Hematopoietic multipotent progenitor cell treated with erythropoietin and hydrocortisone succinate and interleukin-3 and kit ligand, for 6 days (in vitro differentiated cells): ENCODE measurements at places on chromosomes 1 and 21.
A peak's percentile ranks its signal among the peaks of the same experiment; 100 is the strongest.

- DNase-seq = peak; percentile 99
Measured at GRCh38 chr1:207873055-207873890, 37.7 kb downstream of the CD34 start.

DNA sequence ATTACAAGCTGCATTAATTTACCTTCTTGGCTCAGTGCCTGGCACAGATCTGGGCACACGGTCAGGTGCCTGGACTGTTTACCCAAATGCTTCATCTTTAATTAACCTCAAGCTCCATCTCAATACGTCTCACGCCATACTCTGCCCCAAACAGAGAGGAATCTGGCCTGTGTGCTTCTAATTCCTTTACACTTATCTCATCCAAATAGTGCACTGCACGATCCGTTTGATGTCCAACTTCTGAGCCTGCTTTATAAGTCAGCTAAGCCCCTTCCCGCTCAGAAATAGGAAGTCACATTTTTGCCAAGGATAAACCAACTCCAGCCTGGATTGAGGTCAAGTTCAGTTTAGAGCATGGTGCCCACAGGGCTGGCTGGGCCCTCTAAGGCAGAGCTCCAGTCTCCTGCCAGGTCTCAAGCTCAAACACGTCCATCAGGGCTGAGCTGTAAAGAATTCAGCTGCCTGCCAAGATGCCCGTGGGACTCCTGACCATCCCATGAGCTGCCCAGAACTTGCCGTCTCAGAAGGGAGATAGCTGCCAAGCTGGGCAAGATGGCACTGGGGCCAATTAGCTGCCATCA lies 233.5 kb downstream of the TRABD2B start:
- no peak for DNase-seq

GRCh38 chr1:246492611-246493245 lies 14.4 kb downstream of the SMYD3 start:
- DNase-seq = peak; percentile 87

GRCh38 chr1:94326329-94326728 lies 88.9 kb upstream of the ARHGAP29 start:
- no peak for DNase-seq

GRCh38 chr1:26856181-26856580 lies 6.8 kb upstream of the SFN start:
- no peak for DNase-seq

DNA sequence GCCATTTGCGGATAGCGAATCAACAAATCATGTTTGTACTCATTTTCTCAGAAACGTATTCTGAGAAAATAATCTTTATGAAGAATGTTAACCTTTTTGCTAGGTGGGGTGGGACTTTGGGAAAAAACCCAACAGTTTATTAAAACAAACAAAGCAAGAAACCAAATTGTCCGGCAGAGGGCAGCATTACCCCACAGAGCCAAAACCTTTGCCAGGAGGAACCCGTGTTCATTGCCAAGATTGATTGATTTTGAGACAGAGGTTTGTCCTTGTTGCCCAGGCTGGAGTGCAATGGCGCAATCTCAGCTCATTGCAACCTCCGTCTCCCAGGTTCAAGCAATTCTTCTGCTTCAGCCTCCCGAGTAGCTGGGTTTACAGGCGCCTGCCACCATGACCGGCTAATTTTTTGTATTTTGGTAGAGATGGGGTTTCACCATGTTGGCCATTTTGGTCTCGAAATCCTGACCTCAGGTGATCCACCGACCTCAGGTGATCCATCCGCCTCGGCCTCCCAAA lies 70.8 kb upstream of the RHOU start:
- peak; percentile 87 for DNase-seq

DNA sequence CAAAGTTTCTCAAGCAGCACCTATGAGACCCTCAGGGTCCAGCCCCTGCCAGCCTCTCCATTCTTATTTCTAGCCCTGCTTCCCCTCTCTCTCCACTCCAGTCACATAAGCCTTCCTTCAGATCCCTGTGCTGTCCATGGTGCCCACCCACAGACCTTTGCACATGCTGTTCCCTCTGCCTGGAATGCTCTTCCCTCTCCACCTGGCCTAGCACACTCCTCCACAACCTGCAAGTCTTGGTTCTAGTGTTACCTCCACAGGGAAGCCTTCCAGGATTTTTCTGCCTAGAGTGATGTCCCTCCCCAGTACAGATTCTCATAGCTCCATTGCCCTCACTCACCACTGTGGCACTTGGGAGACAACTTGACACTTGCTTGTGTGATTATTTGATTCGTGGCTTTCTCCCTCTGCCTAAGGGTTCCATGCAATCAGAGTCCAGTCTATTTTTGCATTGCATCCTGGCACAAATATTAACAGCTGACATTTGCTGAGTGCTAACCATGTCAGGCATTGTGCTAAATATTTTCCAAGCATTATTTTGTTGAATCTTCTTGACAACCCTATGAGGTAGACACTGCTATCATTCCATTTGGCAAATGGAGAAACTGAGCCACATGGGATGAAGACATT lies 127.3 kb downstream of the SYF2 start:
- no peak for DNase-seq

DNA sequence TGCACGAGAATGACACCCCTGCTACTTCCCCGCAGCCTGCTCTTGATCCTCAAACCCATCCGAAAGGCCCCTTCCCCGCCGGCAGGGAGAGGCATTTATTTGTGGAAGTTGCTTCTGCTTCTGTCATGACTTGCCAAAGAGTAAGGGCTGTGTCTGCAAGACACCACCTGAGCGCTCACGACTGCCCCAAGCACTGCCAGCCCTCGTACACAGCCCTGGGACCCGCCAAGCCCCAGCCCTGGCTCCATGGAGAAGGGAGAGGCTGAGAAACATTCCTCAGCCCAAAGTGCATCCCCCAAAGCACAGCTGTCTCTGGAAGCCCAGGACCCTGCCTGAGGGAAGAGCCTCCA lies 6.3 kb upstream of the TPRG1L start:
- DNase-seq = no peak

GRCh38 chr1:47439017-47439818 lies 1.4 kb downstream of the FOXD2 start:
- DNase-seq = no peak

DNA sequence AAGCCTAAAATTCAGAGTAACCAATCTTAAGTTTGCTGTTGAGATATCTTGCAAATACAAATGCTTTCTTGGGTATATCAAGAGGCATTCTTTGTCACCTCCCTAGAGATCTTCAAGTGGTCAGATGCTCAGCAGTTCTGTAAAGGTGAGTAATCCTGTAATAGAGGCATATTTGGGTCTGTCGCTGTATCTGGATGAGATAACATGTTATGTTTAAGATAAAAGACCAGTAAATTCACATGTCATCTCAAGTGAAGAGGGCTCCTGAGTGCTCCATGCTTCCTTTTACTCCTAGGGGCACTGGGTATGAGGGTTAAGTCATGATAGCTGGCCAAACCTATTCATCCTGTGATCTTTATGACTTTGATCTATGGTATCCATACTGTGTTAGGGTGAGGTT lies 7.5 kb downstream of the CR2 start:
- DNase-seq = no peak

GRCh38 chr1:211375146-211375818 lies 48.6 kb downstream of the TRAF5 start:
- DNase-seq = no peak

DNA sequence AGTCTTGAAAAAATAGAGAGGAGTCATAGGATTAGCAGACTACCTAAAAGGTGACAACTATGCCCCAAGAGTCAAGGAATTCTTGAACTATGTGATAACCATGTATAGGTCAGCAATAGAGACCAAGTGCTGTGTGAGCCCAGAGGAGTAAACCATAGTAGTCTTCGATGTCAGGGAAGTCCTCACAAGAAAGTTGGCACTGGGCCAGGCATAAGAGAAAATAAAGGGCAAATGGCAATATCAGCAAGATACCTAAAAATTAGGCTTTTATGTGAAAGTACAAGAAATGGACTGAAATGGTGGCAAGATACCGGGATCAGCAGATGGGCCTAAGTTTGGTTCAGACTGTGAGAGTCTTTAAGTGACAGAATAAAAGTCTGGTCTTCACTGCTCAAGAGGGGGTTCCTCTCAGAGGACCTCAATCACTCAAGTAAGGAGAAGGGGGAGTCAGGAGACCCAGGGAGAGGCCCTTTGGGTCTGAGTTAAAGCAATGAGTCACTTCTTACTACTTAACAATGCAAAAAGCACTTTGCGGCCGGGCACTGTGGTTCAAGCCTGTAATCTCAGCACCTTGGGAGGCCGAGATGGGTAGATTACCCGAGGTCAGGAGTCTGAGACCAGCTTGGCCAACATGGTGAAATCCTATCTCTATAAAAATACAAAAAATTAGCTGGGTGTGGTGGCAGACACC lies 95.0 kb downstream of the TEX35 start:
- DNase-seq = peak; percentile 35

DNA sequence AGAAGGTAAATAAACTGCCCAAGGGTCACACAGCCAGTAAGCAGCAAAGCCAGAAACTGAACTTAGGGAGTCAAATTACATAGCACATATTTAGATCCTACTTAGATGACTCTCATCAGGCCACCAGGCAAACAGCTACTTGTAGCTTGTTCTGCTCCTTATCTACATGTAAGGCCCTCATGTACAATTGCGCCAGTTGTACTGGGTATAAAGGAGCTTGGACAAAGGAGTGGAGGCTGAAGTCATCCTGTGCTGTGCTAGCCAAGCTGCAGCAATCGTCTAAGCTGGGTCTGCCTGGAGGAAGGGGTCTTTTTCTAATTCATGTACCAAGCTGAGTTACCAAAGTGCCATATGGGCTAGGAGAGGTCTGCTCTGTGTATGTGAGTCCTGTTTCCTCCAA lies 12.8 kb downstream of the ETNK2 start:
- DNase-seq = no peak

GRCh38 chr1:3858231-3858981 lies 1.1 kb downstream of the DFFB start:
- peak; percentile 70 for DNase-seq

- no peak for DNase-seq
Measured at GRCh38 chr1:74222701-74223100, 12.5 kb upstream of the TNNI3K start.

DNA sequence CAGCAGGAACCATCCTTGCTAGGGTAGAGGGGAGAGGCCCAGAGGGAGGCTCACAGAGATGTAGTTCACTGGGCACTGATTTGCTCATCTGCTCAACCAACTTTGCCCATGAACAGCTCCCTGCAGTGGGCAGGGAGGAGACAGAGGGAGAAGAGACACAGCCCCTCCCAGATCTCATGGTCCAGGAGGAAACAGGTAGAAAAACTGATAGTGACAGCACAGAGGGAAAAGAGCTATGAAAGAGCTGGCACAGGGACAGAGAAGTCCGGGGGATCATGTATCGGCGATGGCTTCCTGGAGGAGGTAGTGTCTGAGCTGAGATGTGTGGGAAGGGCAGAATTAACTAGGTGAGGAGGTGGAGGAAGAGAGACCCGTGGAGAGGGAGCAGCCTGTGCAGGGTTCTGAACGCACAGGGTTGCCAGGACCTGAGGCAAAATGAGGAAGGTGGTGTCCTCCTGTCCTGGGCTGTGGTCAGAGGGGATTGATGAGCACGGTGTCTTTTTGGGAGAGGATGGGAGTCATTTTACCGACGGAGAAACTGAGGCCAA lies 85.9 kb downstream of the PTPRU start:
- DNase-seq = no peak

- peak; percentile 69 for DNase-seq
Measured at GRCh38 chr21:46661211-46661625, 25.7 kb downstream of the PRMT2 start.

DNA sequence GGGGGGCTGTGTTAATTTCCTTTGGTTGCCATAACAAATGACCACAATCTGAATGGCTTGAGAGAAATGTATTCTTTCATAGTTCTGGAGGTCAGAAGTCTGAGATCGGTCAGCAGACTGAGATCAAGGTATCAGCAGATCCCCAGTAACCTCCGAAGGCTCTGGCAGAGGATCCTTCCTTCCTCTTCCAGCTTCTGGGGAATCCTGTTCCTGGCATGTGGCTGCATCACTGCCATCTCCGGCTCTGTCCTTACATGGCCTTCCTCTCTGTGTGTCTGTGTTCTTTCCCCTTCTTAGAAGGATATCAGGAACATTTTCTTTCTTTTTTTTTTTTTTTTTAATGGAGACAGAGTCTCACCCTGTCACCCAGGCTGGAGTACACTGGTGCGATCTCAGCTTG lies 25.8 kb downstream of the ACTL8 start:
- DNase-seq = no peak

DNA sequence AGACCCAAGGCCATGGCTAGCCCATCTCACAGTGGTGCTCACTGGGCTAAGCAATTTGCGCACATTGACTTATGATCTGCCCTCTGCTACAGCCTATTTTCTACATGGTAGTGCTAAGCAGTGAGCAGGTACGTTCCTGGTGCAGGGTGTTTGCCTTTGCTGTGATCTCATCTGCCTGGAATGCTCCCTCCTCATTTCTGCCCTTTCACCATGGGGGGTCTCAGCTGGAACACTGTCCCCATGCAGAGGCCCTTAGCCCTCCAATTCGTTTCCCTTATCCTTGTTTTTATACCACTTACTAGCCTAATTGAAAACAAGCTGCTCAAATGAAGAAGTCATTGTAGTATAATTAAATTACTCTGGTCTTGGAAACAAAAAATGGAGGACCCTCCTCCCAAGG lies 2.0 kb upstream of the B3GALT5 start:
- DNase-seq = no peak

DNA sequence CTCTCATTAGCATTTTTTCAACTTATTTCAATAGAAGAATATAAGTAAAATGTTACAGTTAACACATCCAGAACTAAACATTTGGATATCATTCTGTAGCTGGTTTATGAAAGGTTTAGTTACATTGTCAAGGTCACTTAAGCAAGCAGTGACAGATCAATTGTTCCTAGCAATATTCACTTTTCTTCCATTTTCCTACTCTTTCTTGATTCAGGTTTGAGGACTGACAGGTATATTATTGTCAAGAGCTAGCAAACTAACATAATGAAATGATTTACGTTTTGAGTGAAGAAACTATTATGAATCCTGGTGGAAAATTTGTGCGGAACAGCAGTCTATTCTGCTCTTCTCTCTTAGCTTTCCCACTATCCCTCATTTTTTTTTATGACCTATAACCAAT lies 220.4 kb upstream of the ADGRL4 start:
- DNase-seq = no peak

DNA sequence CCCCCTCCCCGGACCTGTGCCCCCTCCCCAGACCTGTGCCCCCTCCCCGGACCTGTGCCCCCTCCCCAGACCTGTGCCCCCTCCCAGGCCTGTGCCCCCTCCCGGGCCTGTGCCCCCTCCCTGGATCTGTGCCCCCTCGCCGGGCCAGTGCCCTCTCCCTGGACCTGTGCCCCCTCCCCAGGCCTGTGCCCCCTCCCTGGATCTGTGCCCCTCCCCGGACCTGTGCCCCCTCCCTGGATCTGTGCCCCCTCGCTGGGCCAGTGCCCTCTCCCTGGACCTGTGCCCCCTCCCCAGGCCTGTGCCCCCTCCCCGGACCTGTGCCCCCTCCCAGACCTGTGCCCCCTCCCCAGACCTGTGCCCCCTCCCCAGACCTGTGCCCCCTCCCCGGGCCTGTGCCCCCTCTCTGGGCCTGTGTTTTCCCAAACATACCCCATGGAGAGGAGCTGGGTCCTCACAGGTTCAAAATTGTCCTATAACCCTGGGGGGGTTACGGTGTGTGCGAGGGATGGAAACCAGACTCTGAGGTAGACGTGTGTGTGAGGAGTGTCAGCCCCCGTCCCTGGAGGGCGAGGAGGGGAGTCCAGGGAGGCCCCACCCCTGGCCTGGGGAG lies 47.6 kb upstream of the POFUT2 start:
- no peak for DNase-seq

GRCh38 chr1:221667504-221667903 lies 74.4 kb downstream of the DUSP10 start:
- DNase-seq = peak; percentile 38
